ENCODE measurements at places on chromosomes 7 and 10.

GRCh38 chr7:2107386-2108070 is 125.2 kb downstream of the MAD1L1 start:
- DNase-seq = no peak

GRCh38 chr7:45181991-45182855 is 24.6 kb downstream of the RAMP3 start:
- no peak for DNase-seq

GRCh38 chr7:138449580-138449979 is 10.5 kb upstream of the TRIM24 start:
- DNase-seq = no peak

DNA sequence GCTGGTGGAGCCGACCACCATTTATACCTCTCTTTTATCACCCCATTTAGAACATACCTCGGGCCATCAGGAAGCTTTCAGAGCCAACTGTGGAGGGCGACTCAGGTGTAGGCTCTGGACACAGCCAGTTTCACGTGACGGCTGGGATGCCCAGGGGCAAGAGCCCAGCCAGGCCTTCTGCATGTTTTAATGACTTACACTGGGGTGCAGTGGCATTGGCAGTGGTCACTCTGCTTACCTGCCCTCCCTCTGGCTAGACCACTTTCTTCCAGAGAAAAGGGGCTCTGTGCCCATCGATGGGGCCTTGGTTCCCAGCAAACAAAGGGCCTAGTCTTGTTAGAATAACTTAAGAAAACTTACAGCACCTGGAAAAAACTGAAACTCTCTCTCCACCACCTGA is 50.0 kb downstream of the PNLIPRP2 start:
- no peak for DNase-seq

DNA sequence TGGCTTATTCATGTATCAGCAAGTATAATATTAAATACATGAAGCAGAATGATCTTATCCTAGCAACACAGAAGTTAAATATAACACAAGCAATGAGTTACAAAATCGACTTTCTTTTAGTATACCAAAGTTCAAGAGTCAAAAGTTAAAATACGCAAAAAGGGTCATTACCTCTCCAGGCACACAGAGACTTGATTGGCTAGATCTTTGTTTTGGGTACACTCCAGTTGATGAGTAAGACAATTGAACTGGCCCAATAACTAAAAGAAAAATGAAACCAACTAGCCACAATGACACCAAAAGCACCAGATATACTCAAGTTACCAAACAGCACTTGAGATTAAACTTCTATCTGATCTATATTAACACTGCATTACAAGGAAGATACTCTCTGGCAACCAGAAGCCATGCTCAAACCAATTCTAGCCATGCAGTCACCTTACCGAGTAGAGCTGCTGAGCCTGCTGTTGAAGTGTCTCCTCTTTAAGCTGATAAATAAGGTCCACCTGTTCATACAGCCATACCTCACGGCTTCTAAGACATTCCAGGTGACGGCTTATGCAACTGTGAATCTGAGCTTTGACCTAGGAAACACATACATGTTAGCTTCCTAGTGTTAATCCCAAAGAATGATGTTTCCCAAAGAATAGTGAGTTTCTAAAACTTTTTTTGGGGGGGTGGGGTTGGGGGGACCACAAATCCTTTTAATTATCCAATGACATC is 15.6 kb downstream of the NCOA4 start:
- no peak for DNase-seq
